IgD-negative memory B cell (primary cell): ENCODE measurements at places on chromosomes 3 and 15. TPM values are rescaled to one million over a fixed set of nuclear protein-coding genes. Genes with fewer than 3 reads are reported as not detected.

The CPEB1 gene
- 0.11 TPM for polyA plus RNA-seq

The OSTN gene
- not detected for polyA plus RNA-seq

The TGM4 gene
- 0.06 TPM for polyA plus RNA-seq

The UPK1B gene
- polyA plus RNA-seq: not detected

The DAPK2 gene
- polyA plus RNA-seq: 7.7 TPM

The DIS3L gene
- 30.2 TPM for polyA plus RNA-seq

The ECE2 gene
- polyA plus RNA-seq: not detected
